ENCODE measurements at places on chromosomes 3 and 15. TPM values are rescaled to one million over a fixed set of nuclear protein-coding genes. Genes with fewer than 3 reads are reported as not detected.

Gene DPPA4
- polyA plus RNA-seq: not detected

- DNase-seq: no peak
Measured at GRCh38 chr15:100601163-100601562, 821 bp downstream of the LINS1 start.

DNA sequence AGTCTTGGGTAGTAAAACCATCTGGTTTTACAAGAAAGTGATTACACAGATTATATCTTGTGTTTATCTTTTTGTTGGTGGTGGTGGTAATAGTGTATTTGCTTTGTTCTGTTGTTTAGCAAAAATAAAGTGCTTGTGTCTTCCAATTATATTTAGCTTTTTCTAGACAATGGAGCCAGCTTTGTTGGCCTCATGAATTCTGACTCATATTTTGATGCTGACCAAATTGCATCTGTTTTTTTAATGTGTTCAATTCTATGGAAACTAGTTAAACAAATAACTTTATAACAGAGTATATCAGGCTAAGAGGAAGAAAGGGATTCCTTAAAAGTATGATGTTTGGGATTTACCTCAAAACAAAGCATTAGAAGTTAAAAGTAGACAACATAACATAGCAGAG is 69.3 kb upstream of the BFSP2 start:
- DNase-seq: no peak

DNA sequence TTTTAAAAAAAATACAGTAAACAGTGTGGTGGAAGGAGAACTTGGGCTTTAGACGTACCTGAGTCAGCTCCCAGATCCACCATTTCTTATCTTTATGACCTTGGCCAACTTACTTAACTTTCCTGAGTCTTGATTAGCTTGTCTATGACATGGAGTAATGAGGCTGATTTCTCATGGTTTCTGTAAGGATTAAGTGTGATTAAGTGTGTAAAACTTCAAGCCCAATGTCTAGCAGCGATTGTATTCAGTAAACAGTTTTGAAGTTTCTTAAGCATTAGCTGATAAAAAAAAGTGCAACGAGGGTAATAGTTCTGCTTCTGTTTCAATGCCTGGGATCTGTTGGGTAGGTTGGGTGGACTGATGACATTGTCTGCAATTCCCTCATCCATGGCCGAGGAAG is 10.8 kb downstream of the TRPM1 start:
- DNase-seq: no peak

- DNase-seq: no peak
Measured at GRCh38 chr3:67384760-67385397, 269.5 kb downstream of the SUCLG2 start.

GRCh38 chr3:76203578-76203977 is 418.2 kb upstream of the ZNF717 start:
- DNase-seq: no peak
